Activated B cell treated with CpG ODN at 0.5 μM for 24 hours (primary cell): ENCODE measurements at places on chromosomes 11 and 22. TPM values are rescaled to one million over a fixed set of nuclear protein-coding genes. Genes with fewer than 3 reads are reported as not detected.

GRCh38 chr11:69912161-69912910, 93.1 kb upstream of the FGF3 start:
- H3K36me3 ChIP-seq = no peaks in the 10 kb centered on the region
- no peaks in the 10 kb centered on the region for H3K4me1 ChIP-seq
- H3K27ac ChIP-seq = no peak overlapping the region
- no peak overlapping the region for H3K4me3 ChIP-seq
- no peak for DNase-seq

The NCR3LG1 gene
- total RNA-seq = 1.1 TPM in 2 replicates

GRCh38 chr22:46119729-46120419, 30.5 kb upstream of the PPARA start:
- H3K4me1 ChIP-seq = no peaks in the 10 kb centered on the region
- H3K27me3 ChIP-seq = peaks cover 2% of the 10 kb centered on the region
- H3K4me3 ChIP-seq = no peak overlapping the region
- H3K27ac ChIP-seq = no peak overlapping the region

The GRM5 gene
- not detected in 2 replicates for total RNA-seq

DNA sequence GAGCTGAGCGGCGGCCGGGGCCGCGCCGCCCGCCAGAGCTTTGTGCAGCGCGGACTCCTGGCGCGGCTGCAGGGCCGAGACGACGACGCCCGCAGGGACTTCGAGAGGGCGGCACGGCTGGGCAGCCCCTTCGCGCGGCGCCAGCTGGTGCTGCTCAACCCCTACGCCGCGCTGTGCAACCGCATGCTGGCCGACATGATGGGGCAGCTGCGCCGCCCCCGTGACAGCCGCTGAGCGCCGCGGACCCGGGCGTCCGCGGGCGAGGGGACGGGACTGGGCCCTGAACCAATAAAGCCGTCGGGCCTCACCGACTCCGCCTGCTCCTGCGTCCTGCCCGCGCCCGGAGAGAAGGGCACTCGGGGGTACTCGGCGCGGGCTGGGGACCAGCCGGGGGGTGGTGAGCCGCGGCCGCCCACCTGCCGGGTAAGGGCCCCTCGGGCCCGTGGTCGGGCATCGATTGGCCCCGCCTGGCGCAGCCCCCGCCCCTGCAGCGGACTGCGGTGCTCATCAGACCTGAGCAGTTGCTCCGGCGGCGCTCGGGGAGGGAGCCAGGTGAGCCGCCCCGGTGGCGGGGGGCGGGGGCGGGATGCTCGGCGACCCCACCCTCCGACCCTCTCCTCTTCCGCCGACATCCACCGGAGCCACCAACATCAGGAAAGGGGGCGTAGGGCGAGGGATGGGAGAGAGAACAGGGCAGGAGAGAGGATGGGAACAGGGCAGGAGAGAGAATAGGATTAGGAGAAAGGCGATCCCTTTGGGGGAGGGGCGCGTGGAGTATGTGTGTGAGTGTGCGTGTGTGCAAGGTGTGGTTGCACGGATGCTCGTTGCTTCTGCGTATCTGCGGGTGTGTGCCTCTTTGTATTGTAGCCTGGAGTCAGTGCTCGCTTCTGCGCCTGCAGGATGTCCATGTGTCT, at the start of gene TMEM25:
TMEM25 (plus strand) TSS at position 510 of the 914 bp plus-strand sequence. CDS start 610 bp downstream, outside the sequence.
- peaks cover 18% of the 10 kb centered on the region for H3K4me1 ChIP-seq
- peaks cover 1% of the 10 kb centered on the region for H3K36me3 ChIP-seq
- H3K27ac ChIP-seq = peak within 1 kb of the TSS; percentile 35
- H3K27me3 ChIP-seq = no peaks in the 10 kb centered on the region
- peak within 1 kb of the TSS; percentile 89 for H3K4me3 ChIP-seq

- H3K27ac ChIP-seq = no peak overlapping the region
- no peak overlapping the region for H3K4me3 ChIP-seq
- H3K27me3 ChIP-seq = peaks cover 7% of the 10 kb centered on the region
- H3K36me3 ChIP-seq = no peaks in the 10 kb centered on the region
- no peak for DNase-seq
Measured at GRCh38 chr11:36073411-36074203, 129.7 kb downstream of the LDLRAD3 start.

- DNase-seq = no peak
- no peaks in the 10 kb centered on the region for H3K36me3 ChIP-seq
- H3K27me3 ChIP-seq = peaks cover 5% of the 10 kb centered on the region
- no peaks in the 10 kb centered on the region for H3K4me1 ChIP-seq
- H3K4me3 ChIP-seq = no peak overlapping the region
Measured at GRCh38 chr22:43828725-43828997, 16.6 kb upstream of the EFCAB6 start.

DNA sequence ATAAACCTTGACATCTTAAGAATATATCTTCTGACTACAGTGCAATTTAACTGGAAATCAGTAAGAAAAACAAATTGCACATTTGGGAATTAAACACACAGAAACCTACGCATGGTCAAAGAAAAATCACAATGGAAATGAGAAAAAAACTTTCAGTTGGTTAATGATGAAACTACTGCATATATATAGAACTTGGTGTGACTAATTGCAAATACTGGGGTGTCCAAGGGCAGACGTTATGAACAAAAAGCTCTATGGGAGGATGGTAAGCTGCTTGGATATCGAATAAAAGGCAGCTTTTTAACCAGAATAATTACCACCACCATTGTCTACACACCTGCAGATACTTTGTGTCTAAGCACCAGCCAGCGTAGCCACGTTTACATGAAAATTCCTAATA, 791 bp downstream of the GDPD4 start:
- no peaks in the 10 kb centered on the region for H3K27me3 ChIP-seq
- H3K36me3 ChIP-seq = no peaks in the 10 kb centered on the region
- H3K27ac ChIP-seq = no peak overlapping the region

The PICK1 gene
- total RNA-seq = 21.5 and 25.5 TPM in 2 replicates

GRCh38 chr11:125239585-125240560, 75.3 kb downstream of the PKNOX2 start:
- H3K4me3 ChIP-seq = no peak overlapping the region
- peaks cover 12% of the 10 kb centered on the region for H3K27me3 ChIP-seq
- no peak for DNase-seq
- H3K4me1 ChIP-seq = no peaks in the 10 kb centered on the region
- no peaks in the 10 kb centered on the region for H3K36me3 ChIP-seq
- H3K27ac ChIP-seq = no peak overlapping the region

GRCh38 chr11:131668500-131669400, 298.3 kb downstream of the NTM start:
- no peak overlapping the region for H3K4me3 ChIP-seq
- H3K36me3 ChIP-seq = no peaks in the 10 kb centered on the region
- no peak for DNase-seq
- H3K27ac ChIP-seq = no peak overlapping the region

DNA sequence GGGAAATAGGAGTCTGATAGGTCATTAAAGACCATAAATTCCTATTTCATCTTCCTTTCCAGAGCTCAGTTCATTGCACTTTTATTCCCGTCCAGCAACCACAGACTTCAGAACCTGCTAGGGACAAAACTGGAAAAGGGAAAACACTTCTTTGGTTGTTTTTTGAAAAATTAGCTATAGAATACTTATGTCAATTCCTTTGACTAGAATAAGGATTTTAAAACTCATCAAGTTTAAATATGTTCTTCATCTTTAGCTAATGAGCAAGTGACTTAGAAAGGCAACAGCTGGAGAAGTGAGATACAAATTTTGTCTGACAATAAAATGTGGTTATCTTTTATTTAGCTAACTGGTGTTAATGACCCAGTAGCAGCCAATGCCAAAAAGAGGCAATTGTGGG, 206.9 kb downstream of the SOX6 start:
- H3K36me3 ChIP-seq = no peaks in the 10 kb centered on the region
- DNase-seq = no peak
- no peaks in the 10 kb centered on the region for H3K4me1 ChIP-seq
- no peak overlapping the region for H3K4me3 ChIP-seq
- H3K27ac ChIP-seq = no peak overlapping the region
- no peaks in the 10 kb centered on the region for H3K27me3 ChIP-seq

- H3K27ac ChIP-seq = no peak overlapping the region
- H3K4me3 ChIP-seq = no peak overlapping the region
- no peak for DNase-seq
- no peaks in the 10 kb centered on the region for H3K27me3 ChIP-seq
Measured at GRCh38 chr22:23234409-23235161, 54.3 kb downstream of the BCR start.

- no peak for DNase-seq
- no peak overlapping the region for H3K27ac ChIP-seq
- no peak overlapping the region for H3K4me3 ChIP-seq
Measured at GRCh38 chr11:32464078-32464477, 28.7 kb upstream of the WT1 start.
